ENCODE measurements at places on chromosomes 7 and 10.

- no peak for DNase-seq
These were observed 59.6 kb downstream of the VOPP1 start for GRCh38 chr7:55512635-55513191.

- DNase-seq, result no peak
These were observed 56.0 kb downstream of the NKX6-2 start for GRCh38 chr10:132729810-132730572.

GRCh38 chr10:124026589-124026939 is 66.8 kb downstream of the CHST15 start:
- DNase-seq, result no peak

GRCh38 chr7:6725003-6725402 is 18.3 kb upstream of the ZNF12 start:
- no peak for DNase-seq

- no peak for DNase-seq
These were observed 1.0 kb downstream of the CYP51A1 start for GRCh38 chr7:92133133-92133736.

- no peak for DNase-seq
These were observed 31.2 kb downstream of the ARMC10 start for GRCh38 chr7:103106005-103106702.

GRCh38 chr7:32583791-32584190 is 88.5 kb downstream of the AVL9 start:
- DNase-seq, result no peak

DNA sequence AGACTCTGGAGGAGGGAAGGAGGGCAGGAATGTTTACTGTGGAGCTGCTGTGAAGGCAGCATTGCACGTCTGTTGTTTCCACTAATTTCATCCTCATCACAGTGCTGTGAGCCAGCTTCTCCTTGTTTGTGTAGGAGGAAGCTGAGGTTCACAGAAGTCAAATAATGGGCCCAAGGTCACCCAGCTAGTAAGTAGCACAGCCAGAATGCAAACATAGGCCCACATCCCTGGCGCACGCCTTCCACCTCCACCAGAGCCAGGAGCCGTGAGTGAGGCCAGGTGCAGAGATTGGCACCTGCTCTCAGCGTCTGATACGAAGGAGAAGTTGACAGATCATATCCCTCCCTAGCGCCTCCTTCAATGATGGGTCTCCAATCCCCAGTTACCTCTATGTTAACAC is 93.6 kb downstream of the HTR5A start:
- DNase-seq, result no peak

DNA sequence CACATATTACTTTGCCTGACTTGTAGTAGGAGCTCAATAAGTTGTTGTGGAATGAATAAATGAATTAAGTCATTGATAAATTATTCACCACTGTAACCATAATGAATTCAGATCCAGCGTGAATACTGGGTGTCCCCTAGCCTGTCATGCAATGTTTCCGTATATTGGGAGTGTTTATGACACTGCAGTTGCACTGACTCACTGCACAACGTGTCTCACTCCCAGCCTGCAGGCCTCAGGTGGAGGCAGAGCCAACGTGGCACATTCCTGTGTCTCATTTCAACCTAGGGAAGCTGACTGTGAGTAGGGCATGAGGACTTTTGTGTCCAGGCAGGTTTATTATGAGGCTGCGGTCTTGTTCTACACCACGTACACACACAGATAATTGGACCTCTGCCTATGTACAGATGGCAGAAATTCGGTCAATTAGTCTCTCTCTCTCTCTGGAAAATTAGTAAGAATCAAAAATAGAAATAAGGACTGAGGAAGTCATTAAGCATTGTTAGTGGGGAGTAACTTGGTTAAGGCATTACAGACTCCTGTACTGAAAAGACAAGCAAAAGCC is 299.1 kb upstream of the IGFBP3 start:
- DNase-seq, result no peak

DNA sequence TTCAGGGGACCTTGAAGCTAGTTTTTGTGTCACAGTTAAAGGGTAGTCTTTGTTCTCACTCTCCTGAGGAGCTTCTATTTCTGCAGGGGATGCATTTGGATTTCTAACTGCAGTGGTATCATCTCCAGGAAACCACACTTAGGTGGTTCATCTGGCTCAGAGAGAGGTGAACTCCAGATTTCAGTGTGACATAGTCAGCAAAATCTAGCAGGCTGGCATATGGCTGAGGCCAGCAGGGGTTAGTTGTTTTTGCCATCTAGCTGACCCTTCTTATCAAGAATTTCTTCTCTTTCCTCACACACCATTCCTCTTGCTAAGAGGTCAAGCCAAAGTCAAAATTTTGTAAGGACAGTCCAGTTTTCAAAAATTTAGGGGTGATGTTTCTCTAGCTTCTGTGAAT is 248.2 kb downstream of the REEP3 start:
- no peak for DNase-seq

GRCh38 chr10:13219685-13220670 is 14.2 kb downstream of the UCMA start:
- no peak for DNase-seq

DNA sequence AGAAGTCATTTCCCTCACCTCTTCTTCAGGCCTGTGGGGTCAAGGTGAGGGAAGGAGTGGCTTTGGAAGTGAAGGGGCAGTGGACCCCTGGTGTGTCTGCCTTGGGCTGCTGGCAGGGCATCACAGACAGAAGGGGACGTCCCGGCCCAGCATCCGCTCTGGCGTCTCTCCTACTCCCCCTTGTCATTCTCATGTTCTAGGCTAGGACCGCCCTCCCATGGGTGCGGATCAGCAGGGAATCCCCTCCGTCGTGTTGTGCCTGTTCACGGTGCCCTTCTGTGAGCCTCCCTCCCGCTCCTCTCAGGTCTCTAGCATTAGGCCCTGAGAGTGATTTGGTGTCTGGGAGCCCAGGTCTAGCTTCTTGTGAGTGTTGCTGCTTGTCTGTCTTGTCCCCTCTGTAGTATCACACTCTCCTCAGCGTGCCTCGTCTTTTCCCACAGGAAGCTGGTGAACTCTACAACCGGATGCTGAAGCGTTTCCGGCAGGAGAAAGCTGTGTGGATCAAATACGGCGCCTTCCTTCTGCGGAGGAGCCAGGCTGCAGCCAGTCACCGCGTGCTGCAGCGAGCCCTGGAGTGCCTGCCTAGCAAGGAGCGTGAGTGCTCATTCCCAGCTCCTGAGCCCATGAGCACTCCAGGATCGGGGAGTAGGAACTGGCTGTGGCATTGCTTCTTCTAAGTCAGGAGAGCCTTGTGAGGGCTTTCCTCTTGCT is 8.5 kb downstream of the CALHM2 start:
- no peak for DNase-seq

- no peak for DNase-seq
These were observed 175.8 kb downstream of the VTI1A start for GRCh38 chr10:112622786-112623185.

GRCh38 chr10:114653926-114654325 is 4.1 kb downstream of the ABLIM1 start:
- no peak for DNase-seq

DNA sequence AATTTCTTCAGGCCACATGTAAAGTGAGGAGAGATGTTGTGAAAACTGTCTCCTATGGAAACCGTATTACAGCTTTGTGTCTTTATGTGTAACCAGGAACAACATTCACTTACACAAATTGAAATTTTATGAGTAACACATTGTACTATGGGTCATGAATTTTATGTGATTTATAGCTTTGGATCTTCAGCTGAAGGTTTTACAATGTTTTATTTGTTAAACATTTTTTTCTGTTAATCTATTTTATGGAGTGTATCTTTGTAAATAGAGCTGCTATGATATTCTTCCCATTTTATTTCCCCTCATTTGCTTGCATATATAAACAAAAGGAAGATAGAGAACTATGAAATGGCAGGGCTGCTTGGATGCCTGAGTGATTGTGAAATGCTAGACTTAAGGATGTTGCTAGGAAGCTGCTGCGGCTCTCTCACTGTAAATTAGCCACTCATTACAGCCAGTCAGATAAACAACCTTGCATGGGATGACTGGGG is 104.5 kb upstream of the PCLO start:
- no peak for DNase-seq

- DNase-seq, result no peak
These were observed 116.3 kb downstream of the PLPP4 start for GRCh38 chr10:120573355-120573754.

DNA sequence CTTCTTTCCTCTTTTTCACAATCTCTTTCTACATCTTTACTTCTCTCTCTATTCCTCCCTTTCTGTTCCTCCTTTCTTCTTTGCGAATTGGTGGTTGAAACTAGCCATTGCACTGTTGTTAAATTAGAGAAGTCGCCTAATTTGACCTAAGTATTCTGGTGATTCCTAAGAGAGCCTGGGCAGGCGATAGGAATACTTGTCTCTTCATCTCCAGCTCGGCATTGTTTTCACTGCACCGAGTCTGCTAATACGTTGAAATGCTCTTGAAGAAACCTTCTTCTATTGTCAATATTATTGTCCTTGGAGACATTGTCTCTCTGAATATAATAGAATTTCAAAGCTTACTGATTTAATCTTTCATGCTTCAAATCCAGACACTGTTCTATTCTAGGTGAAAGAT is 31.7 kb downstream of the KCND2 start:
- DNase-seq, result no peak

DNA sequence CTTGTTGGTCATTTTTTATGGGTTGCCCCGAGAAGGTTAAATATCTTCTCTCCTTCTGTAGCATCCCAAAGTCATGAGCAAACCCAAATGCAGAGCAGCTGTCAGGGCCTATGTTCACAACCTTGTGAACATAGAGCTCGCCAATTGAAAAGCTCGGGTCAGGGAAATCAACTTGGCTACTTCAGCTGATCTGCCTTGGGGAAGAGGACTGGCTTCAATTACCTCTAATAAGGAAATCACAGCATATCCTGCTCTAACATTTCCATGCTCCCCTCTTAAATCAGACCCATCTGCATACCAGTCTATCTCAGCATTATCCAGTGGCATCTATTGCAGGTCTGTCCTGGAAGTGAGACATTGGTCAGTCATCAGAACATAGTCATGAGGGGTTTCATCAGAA is 105.6 kb downstream of the ANKRD26 start:
- no peak for DNase-seq

DNA sequence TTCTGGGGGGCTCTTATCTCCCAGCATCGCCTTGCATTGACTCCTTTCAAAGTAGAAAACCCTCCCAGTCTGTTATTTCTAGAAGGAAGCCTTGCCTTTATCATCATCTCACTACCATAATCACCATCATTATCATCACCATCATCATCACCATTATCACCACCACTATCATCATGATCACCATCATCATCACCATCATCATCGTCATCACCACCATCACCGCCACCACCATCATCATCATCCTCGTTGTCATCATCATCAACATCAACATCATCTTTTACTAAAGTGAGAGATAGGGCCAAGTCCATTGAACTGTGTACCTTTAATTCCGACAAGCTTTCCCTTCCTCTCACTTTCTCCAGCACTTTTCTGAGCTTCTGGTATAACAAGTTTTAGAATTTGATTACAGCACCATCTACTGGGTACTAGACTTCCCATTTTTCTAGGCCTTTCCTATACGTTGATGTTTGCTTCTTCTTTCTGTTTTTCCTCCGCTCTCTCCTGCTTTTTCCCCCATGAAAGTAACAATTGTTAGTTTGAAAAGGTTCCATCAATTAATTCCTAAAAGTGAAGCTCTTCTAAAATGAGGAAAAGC is 226.4 kb downstream of the BUB3 start:
- DNase-seq, result no peak

GRCh38 chr10:86663046-86663345 is 5.3 kb upstream of the LDB3 start:
- DNase-seq, result no peak

DNA sequence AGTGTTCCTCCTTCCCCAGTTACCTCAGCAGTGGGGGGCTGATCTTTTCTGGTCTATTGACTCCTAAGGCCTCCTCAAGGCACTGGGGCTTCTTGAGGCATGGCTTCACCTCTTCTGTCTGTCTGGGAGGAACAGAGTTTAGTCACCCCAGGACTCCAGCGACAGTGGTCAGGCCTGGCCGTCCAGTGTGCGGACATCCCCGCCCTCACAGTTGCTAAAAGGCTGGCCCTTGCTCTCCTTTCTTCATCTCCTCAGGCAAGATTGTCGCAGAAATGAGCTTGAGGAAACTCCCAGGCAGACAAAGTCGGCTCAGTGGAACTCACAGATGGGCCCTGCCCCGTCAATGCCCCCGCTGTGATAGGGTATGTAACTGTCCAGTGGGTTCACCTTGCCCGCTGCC is 7.0 kb upstream of the FFAR4 start:
- no peak for DNase-seq

- DNase-seq, result no peak
These were observed 34.8 kb downstream of the MGMT start for GRCh38 chr10:129501652-129502436.

All from cortex of kidney (tissue), 1 donor.